ENCODE measurements at places on chromosomes 6 and 20.

GRCh38 chr6:41321183-41321582 lies 14.2 kb upstream of the NCR2 start:
- no peak for DNase-seq

GRCh38 chr6:20109526-20109925 lies 102.7 kb downstream of the MBOAT1 start:
- DNase-seq, result no peak

DNA sequence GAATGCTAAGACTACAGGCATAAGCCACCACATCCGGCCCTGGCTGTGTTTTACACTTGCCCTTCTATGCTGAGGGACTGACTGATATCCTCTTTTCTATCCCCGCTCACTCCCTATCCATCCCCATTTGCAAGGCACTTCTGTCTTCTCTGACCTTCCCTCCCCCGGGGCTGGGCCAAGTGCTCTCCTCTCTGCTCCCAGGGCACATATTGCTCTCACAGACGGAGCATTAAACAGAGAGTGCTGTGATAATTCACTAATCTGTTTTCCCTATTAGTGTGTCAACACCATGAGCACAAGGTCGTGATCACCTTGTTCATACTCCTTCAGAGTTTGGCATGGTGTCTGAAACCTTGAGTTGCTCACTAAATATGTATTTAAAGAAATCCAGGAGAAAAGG lies 9.0 kb upstream of the SLC2A12 start:
- DNase-seq, result no peak

DNA sequence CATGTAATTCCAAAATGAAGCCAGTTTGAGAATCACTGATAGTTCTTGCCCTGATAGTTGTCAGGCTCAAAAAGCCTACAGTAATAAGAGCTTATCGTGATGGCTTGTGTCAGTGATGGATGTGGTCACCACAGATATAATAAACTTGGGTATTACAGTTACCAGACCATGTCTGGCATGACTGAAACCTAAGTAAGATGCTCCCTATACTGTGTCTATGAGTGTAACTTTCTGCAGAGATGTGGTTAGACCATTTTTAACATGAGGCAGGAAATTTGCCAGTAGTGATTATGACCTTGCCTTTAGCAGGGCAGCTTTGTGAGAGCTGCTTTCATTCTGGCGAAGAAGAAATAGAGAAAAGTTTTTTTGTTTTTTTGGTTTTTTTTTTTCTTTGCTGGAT lies 90.2 kb downstream of the ANKS1A start:
- no peak for DNase-seq

- DNase-seq, result no peak
These were observed 1.2 kb upstream of the TBXT start for GRCh38 chr6:166168616-166169548.

GRCh38 chr6:74060354-74060753 lies 364.4 kb downstream of the CD109 start:
- DNase-seq, result no peak

- DNase-seq, result no peak
These were observed 114.3 kb upstream of the TMEM181 start for GRCh38 chr6:158445426-158446085.

DNA sequence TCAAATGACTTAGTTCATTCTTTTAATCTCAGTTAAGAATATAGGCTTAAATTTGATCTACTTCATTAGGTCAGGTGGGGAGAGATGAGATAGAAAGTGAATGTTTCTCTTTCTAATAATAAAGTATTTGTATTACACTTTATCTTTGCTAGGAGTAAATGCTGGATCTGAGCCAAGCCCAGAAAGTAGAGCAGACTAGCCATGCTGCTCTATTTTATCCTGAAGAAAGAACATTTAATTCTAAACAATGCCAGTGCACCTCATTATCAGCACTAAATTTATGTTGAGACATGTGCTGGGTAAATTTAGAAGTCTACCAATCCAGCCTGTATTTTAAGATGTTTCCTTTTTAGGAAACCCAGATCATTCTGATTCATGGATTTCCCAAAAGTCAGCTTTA lies 43.5 kb downstream of the AKIRIN2 start:
- no peak for DNase-seq

GRCh38 chr20:21180248-21180647 lies 54.4 kb downstream of the KIZ start:
- DNase-seq, result no peak

GRCh38 chr20:23146857-23147637 lies 60.9 kb upstream of the CD93 start:
- no peak for DNase-seq

DNA sequence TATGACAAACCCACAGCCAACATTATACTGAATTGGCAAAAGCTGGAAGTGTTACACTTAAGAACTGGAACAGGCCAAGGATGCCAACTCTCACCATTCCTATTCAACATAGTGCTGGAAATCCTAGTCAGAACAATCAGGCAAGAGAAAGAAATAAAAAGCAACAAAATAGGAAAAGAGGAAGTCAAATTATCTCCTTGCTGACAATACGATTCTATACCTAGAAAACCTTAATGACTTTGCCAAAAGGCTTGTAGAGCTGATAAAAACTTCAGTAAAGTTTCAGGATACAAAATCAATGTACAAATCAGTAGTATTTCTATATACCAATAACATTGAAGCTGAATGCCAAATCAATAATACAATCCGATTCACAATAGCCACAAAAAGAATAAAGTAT lies 32.4 kb downstream of the OR5V1 start:
- no peak for DNase-seq

GRCh38 chr6:122122202-122122601 lies 277.2 kb upstream of the HSF2 start:
- DNase-seq, result no peak

- no peak for DNase-seq
These were observed 55.6 kb downstream of the GOPC start for GRCh38 chr6:117546674-117547073.

GRCh38 chr6:155106456-155107115 lies 111.5 kb downstream of the TIAM2 start:
- DNase-seq, result no peak

DNA sequence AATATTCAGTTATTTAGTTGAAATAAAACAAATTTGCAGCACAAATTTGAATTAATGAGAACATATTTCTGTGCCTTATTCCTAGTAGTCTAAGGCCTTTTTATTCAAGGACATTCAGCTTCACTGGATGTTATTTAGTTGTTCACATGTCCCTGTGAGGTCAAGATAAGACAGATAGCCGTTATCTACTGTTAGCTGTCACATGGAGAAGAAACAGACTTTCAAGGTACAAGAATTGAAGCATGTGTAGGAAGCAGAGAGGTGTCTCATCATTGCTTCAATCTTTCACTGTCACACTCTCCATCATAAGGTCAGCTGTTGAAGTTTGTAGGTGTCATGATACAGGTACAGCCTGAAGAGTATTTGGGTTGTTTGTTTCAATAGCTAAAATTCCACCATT lies 112.9 kb upstream of the JAG1 start:
- DNase-seq, result no peak

- no peak for DNase-seq
These were observed 12.4 kb upstream of the KIAA0408 start for GRCh38 chr6:127471379-127472255.

DNA sequence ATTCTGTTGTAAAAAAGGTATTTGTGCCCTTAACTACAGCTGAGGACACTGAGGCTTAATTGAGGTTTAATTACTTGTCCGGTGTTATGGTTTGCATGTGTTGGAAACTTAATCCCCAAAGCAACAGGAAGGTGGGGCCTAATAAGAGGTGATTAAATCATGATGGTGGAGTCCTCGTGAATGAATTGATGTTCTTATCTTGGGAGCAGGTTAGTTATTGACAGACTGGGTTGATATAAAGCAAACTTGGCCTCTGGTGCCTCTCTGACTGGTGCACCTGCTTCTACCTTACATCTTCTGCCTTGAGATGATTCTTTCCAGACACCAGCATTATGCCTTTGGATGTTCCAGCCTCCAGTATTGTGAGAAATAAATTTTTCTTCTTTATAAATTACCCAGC lies 306.5 kb upstream of the HS3ST5 start:
- DNase-seq, result no peak

- DNase-seq, result no peak
These were observed 42.0 kb downstream of the CDS2 start for GRCh38 chr20:5168651-5169396.

DNA sequence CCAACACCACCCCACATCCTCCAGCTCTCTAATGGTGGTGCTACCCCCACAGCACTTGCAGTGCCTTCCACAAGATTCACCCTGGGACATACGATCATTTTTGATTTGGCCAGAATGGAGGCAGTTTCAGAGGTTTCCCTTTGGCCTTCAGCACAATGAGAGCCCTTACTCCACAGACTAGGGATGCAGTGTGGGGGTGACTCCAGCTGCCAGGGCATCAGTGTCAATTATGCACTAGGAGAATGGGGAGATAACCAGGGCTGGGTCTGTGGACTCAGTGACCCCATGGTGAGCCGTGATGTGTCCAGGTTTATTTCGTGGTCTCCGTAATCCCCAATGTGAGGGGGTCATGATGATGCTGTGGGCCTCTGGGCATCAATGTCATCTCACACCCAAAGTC lies 31.5 kb upstream of the MICB start:
- no peak for DNase-seq

All from HL-60 (cell line).